ENCODE measurements at places on chromosomes 7 and 10. TPM values are rescaled to one million over a fixed set of nuclear protein-coding genes. Genes with fewer than 3 reads are reported as not detected.

- DNase-seq: no peak
Measured at GRCh38 chr7:82270870-82271269, 172.7 kb downstream of the CACNA2D1 start.

The CCM2 gene
- 19.7 TPM for total RNA-seq

DNA sequence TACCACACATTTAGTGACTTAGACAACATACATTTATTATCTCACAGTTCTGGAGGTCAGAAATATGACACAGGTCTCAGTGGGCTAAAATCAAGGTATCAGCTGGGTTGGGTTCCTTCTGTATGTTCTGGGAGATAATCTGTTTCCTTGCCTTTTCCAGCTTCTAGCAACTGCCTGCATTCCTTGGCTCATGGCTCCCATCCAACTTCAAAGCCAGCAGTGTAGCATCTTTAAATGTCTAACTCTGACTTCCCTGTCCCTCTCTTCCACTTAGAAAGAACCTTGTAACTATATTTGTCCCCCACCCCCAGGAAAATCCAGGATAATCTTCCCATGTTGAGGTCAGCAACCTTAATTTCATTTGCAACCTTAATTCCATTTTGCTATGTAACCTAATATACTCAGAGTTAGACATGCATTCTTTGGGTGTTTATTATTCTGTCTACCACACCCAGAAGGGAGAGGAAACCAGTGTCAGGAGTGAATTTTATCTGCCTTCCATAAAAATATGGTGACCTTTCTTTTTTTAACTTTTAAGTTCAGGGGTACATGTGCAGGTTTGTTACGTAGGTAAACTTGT is 57.3 kb upstream of the SMIM30 start:
- no peak for DNase-seq

DNA sequence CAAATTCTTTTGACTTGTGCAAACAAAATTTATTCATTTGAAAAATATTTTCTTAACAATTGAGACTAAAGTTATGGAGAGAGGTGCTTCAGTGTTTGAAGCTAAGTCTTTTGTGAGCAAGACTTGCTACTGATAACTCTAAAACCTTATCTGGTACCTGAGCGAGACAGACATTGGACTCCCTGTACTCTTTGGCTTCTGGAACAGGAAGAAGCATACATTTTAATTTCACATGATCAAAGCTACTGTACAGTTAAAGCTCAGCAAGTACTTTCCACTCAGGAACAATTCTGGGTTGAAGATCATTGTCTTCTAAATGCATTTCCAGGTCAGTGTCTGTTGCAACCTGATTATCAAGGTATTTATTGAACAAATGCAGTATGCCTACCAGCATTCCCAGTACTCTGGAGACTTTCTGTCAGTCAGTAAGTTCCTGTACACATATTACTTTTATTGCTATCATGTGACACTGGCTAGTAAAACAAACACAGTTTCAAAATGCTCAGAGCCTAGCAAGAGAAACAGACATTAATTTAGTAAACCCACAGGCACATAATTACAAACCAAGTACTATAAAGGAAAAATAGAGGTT is 42.4 kb downstream of the CABCOCO1 start:
- DNase-seq: no peak

GRCh38 chr7:121604627-121605316 is 208.7 kb upstream of the FAM3C start:
- DNase-seq: no peak

The CELF2 gene
- 29.3 TPM for total RNA-seq

DNA sequence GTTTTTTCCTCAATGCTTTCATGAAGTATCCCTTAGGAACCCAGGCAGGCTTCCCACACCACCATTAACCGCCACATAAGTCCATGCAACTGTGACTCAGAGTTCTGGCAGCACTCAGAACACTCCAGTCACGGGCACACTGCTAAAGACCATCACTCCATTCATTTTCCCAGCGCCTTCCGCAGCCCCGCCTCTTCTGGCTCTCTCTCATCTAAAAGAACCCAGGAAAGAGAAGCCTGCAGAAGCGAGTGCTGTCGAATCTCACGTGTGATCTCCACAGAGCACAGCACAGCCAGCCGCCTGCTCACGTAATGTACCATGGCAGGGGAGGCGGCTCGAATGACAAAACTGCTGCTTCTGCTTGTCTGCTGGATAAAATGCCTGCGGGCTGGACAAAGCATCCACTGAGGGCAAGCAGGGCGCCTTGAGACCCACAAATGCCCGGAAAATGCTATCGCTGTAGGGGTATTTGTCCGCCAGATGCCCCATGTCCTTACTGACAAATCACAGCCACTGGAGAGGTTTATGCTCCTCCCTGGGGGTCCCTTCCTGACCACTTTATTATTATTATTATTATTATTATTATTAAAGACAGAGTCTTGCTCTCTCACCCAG is 1.8 kb downstream of the PSMG3 start:
- DNase-seq: no peak

DNA sequence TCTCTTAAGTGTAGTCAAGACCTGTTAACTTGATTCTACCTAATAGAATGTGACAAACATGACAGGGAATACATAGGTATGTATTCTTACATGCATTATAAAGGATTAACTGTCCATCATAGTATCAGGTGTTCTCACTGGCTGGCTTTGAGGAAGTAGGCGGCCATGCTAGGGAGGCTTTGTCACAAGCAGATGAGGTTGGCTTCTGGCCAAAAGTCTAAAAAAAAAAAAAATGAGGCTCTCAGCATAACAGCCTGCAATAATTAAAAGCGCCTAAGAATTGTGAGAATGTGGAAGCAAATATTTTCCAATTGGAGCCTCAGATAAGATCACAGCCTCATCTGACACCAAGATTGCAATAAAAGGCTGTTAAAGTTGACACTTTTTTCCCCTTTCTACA is 1256.8 kb upstream of the SORCS1 start:
- DNase-seq: no peak

The MICALL2 gene
- total RNA-seq: 5.7 TPM

The NUPR2 gene
- 0.39 TPM for total RNA-seq

- no peak for DNase-seq
Measured at GRCh38 chr7:150982351-150982750, 4.2 kb upstream of the KCNH2 start.

DNA sequence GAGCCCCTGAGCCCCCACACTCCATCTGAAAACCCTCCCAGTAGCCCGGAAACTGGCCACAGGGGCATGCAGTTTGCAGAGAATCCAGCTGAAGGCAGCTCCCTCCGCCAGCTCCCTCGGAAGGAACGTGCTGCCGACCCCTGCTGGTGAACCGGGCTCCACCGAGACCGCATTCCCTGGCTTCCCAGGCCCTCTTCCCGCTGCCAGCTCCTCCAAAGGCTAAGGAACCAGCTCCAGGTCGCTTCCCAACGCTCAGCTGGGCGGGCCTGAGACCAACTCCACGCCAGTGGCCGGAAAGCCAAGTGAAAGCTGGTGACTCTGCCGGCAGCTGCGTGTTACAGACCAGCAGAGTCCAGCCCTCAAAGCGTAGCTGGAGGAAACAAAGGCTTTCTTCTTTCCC is 35.8 kb downstream of the GPER1 start:
- DNase-seq: peak; percentile 49

DNA sequence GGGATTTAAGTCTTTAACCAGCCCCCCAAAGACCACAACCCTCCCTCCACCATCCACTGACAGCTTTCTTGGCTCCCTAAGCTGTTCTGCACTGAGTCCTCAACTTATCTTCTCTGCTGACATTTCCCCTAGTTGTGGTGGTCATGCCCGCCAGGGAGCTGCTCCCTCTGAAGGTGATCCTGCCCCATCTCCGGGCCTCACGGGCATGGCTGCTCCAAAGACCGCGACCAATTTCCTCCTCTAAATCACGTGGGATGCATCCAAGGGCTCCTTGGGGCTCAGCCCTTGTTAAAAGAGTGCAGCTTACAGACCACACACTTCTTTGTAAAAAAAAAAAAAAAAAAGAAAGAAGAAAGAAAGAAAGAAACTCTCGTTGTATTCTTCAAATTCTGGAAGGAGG is 27.1 kb upstream of the KLF6 start:
- no peak for DNase-seq

DNA sequence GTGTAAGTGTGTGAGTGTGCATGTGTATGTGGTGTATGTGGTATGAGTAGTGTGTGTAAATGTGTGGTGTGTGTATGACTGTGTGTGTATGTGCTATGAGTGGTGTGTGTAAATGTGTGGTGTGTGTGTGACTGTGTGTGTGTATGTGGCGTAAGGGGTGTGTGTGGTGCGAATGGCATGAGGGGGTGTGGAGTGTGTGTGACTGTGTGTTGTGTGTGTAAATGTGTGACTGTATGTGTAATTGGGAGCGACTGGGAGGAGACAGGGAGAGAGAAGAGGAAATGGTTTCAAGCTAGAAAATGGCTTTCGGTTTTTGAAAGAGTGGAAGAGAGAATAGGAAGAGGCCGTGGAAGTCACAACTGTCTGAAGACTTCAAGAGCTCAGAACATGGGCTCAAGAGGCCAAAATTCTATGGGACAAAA is 23.6 kb upstream of the GATAD1 start:
- DNase-seq: no peak

The TCF7L2 gene
- 36.8 TPM for total RNA-seq

The C10orf90 gene
- 1.2 TPM for total RNA-seq

DNA sequence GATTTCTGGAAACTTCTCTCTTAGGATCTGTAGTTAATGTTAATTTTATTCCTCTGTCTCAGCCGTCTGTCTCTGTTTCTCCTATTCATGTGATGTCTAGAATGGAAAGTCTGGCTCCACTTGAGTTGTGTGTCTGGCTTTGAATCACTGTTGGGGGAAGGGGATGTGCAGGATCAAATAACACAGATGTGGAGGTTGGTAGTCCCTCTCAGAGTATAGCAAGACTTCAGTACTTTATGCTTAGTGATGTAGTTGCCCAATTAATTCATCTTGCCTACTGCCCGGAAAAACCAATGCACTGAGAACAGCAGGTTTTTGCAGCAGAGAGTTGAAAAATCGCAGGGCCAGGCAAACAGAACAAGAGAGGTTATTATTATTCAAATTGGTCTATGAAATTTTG is 79.2 kb downstream of the PHTF2 start:
- no peak for DNase-seq

GRCh38 chr7:74222851-74223710 is 13.3 kb downstream of the LAT2 start:
- no peak for DNase-seq

- DNase-seq: peak; percentile 89
Measured at GRCh38 chr7:76291351-76292212, 10.9 kb upstream of the HSPB1 start.

GRCh38 chr10:131081376-131081775 is 230.1 kb downstream of the TCERG1L start:
- no peak for DNase-seq

GRCh38 chr10:70561558-70561957 is 41.0 kb downstream of the PRF1 start:
- no peak for DNase-seq

The IFIT3 gene
- total RNA-seq: 11.2 TPM

- DNase-seq: no peak
Measured at GRCh38 chr10:34081948-34082347, 733.1 kb downstream of the PARD3 start.

- no peak for DNase-seq
Measured at GRCh38 chr7:76300166-76300731, 2.2 kb upstream of the HSPB1 start.

The NUTM2B gene
- 0.30 TPM for total RNA-seq

The CHRM2 gene
- 0.20 TPM for total RNA-seq

GRCh38 chr10:100655760-100656421 is 89.5 kb upstream of the PAX2 start:
- no peak for DNase-seq

DNA sequence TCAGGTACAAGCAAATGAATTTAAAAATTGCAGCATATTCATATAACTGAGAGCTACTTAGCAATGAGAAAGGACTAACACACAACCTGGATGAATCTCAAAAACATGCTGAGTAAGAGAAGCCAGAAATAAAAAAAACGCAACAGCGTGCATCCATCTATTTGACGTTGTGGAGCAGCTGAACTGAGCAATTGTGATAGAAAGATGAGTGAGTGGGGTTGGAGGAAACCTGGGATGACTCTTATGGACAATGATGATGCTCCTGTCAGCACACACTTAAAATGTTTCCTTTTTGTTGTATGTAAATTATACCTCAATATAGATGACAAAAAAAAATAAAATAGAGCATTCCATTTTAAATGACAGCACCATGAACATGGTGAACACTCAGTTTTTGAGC is 36.0 kb upstream of the AKR1E2 start:
- no peak for DNase-seq

Measured in skin of body (tissue), 3 donors.